ENCODE measurements at places on chromosomes 7 and 10.

- H3K27ac ChIP-seq, result no peak overlapping the region
- H3K27me3 ChIP-seq, result no peaks in the 10 kb centered on the region
- DNase-seq, result peak; percentile 41
- no peak overlapping the region for H3K4me3 ChIP-seq
- no peaks in the 10 kb centered on the region for H3K36me3 ChIP-seq
- no peaks in the 10 kb centered on the region for H3K4me1 ChIP-seq
Observed at GRCh38 chr10:62594093-62594520, 210.4 kb upstream of the ADO start.

DNA sequence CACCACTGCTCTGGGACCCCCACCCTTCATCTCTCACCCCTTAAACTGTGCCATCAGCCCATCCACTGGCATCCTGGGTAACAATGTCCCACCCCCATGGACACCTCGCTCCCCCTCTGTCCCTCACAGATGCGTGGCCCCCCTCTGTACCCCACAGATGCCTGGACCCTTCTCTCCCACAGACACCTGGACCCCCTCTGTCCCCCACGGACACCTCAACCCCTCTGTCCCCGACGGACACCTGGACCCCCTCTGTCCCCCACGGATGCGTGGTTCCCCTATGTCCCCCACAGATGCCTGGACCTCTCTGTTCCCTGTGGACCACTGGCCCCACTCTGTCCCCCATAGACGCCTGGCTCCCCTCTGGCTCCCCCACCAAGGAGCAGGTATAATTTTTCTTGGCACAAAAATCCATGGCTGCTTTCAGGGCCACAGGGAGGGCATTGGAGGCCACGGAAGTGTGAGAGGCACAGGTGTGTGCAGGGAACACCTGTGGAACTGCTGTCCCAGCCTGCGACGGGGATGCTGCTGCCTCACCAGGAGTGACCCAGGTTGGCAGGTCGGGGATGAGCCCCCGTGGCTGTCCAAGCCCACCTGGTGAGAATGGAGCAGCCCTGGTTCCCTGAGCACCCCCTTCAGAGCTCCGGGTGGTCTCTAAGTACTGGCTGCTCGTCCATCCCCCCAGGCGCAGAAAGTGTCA, 193.5 kb downstream of the PTPRN2 start:
- no peaks in the 10 kb centered on the region for H3K4me1 ChIP-seq
- H3K27ac ChIP-seq, result no peak overlapping the region
- H3K4me3 ChIP-seq, result no peak overlapping the region
- DNase-seq, result no peak

GRCh38 chr7:23184709-23185359, 3.0 kb downstream of the NUP42 start:
- H3K36me3 ChIP-seq, result peaks cover 22% of the 10 kb centered on the region
- peaks cover 14% of the 10 kb centered on the region for H3K4me1 ChIP-seq
- DNase-seq, result peak; percentile 9
- H3K27me3 ChIP-seq, result no peaks in the 10 kb centered on the region

DNA sequence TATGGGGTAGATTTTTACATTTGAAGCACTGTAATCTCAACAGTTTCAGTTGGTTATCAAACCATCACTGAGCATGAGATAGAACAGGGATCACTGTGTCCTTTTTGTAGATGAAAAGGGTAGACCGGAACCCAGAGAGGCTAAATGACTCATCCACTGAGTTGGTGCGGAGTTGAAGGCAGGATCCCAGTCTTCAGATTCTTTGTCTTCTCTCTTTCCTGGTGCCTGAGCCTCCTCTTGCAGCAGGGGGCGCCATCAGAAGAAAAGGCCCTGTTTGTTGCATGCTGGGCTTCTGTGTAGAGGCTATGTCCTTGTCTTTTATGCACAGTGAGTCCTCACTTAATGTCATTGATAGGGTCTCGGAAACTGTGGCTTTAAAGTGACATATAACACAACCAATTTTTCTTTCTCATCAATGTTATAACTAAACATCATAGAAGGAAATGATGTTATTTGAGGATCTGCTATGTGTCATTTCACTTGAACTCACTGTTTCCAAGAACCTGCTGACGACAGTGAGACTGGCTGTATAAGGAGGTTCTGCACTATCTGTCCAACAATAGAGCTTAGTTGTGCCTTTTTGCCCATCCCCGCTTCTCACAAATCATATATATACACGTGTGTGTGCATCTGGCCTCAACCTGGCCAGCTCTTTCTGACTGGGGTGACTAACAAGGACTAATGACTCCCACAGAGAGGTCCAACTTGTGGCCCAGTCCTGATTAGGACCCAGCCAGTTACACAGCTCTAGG, 14.3 kb downstream of the ZNF282 start:
- no peaks in the 10 kb centered on the region for H3K27me3 ChIP-seq
- DNase-seq, result peak; percentile 53
- H3K36me3 ChIP-seq, result peaks cover 14% of the 10 kb centered on the region
- H3K4me1 ChIP-seq, result no peaks in the 10 kb centered on the region
- no peak overlapping the region for H3K27ac ChIP-seq
- no peak overlapping the region for H3K4me3 ChIP-seq

GRCh38 chr7:102064361-102065025, 222.2 kb upstream of the SH2B2 start:
- H3K4me3 ChIP-seq, result no peak overlapping the region
- no peaks in the 10 kb centered on the region for H3K36me3 ChIP-seq
- H3K27me3 ChIP-seq, result no peaks in the 10 kb centered on the region
- H3K27ac ChIP-seq, result no peak overlapping the region

DNA sequence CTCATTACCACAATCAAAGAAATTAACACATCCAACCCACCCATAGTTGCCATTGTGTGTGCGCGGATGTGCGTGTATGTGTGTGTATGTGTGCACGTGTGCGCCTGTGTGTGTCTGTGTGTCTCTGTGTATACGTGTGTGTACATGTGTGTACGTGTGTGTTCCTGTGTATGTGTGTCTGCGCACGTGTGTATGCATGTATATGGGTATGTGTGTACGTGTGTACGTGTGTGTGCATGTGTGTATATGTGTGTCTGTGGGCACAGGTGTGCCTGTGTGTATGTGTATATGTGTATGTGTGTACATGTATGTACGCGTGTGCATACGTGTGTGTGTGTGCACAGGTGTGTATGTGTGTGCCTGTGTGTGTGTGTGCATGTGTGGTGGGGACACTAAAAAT, 48.9 kb downstream of the EGFR start:
- no peak for DNase-seq
- H3K27me3 ChIP-seq, result no peaks in the 10 kb centered on the region
- no peaks in the 10 kb centered on the region for H3K36me3 ChIP-seq
- no peak overlapping the region for H3K27ac ChIP-seq
- no peak overlapping the region for H3K4me3 ChIP-seq
- H3K4me1 ChIP-seq, result no peaks in the 10 kb centered on the region

- no peak for DNase-seq
- no peak overlapping the region for H3K4me3 ChIP-seq
- no peaks in the 10 kb centered on the region for H3K27me3 ChIP-seq
- no peaks in the 10 kb centered on the region for H3K4me1 ChIP-seq
- no peaks in the 10 kb centered on the region for H3K36me3 ChIP-seq
Observed at GRCh38 chr10:77550378-77550777, 87.2 kb downstream of the KCNMA1 start.

DNA sequence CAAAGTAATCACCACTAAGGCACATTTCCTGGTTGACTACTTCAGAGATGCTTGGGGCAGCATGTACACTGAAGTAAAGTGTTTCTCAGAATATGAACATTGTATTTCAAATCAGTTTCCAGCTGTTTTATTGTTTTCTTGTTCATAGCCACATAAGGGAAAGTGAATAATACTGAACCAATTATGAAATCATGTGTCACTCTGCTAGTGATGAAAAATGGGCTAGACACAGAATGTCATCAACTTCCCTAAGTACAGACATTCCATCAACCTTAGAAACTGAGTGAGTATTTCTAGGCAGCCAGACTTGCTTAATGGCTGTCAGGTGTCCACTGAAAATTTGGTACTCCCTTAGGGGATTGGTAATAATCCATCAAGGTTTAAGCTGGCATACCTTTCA, 603.5 kb downstream of the ARL4A start:
- H3K27me3 ChIP-seq, result no peaks in the 10 kb centered on the region
- H3K4me3 ChIP-seq, result no peak overlapping the region
- no peak for DNase-seq
- H3K27ac ChIP-seq, result no peak overlapping the region
- no peaks in the 10 kb centered on the region for H3K36me3 ChIP-seq
- no peaks in the 10 kb centered on the region for H3K4me1 ChIP-seq

Data from MM.1S (cell line).